Tibial nerve (tissue), 4 donors: ENCODE measurements at places on chromosomes 5 and 9. TPM values are rescaled to one million over a fixed set of nuclear protein-coding genes. Genes with fewer than 3 reads are reported as not detected.

SLC23A1 gene
- total RNA-seq = not detected

DNA sequence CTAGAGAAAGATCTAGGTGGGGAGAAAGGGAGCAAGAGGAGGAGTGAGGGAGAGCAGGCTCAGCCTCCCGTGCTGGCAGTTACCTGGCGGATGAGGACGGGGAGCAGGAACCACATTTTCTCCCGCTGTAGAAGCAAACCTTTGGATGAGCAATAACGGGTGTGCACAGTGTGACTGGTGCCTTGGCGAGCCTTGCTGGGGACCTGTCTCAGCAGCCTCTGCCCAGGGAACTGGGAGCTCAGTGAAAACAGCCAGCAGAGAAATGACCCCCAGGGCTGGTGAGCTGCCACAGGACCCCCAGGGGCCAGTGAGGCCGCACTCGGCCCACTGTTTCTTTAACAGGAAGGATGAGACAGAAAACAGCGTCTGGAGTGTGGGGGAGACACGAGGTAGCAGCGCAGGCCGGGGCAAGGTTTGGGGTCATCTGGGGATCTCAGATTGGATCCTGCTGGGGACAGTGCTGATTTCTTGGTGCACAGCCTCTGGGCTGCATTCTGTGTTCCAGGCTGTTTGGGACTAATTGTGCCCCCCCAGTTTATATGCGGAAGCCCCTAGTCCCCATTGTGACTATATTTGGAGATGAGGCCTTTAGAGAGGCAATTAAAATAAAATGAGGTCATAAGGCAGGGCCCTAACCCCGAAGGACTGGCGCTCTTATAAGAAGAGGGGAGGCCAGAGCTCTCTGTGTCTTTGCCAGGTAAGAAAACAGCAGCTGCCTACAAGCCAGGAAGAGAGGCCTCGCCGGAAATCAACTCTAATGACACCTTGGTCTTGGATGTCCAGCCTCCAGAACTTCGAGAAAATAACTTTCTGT, 118.8 kb upstream of the PHYKPL start:
- H3K27ac ChIP-seq = no peak overlapping the region
- H3K4me1 ChIP-seq = no peaks in the 10 kb centered on the region
- no peak for DNase-seq
- no peaks in the 10 kb centered on the region for H3K27me3 ChIP-seq
- H3K36me3 ChIP-seq = no peaks in the 10 kb centered on the region
- no peak overlapping the region for H3K4me3 ChIP-seq

DNA sequence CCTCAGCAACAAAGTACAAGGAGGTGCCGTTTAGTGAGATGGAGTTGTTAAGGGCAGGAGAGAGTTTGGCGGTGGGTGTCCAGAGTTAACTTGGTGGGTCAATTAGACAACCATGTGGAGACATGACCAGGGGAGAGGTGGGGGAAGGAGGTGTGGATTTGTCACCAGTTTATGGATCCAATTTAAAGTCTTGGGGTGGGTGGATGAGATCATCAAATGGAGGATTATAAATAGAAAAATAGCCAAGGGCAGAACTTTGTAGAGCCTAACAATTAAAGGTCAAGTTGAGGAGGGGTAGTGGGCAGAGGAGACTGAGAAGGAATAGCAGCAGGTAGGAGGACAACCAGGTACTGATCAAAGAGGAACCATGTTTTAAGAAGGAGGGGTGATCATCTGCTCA, 108.7 kb upstream of the IL12B start:
- no peaks in the 10 kb centered on the region for H3K4me1 ChIP-seq
- no peak for DNase-seq
- H3K27ac ChIP-seq = no peak overlapping the region
- no peak overlapping the region for H3K4me3 ChIP-seq

DNA sequence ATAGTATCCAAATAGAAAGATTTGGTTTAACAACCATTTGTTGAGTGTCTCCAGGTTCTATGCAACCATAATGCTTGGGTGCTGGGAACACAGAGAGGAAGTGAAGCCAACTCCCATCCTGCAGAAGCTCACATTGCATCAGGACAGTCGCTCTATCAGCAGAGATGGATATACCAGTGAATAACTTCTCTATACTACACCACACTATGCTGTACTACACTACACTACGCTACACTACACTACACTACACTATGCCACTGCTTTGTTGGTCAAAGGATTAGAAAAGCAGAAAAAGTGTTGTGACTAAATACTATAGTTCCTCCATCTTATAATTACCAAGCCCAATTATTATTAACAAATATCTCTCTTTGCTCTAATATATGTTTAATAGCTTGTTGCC, 89.2 kb upstream of the PRRC1 start:
- H3K4me1 ChIP-seq = peaks cover 2% of the 10 kb centered on the region
- H3K27ac ChIP-seq = no peak overlapping the region
- H3K27me3 ChIP-seq = no peaks in the 10 kb centered on the region

DNA sequence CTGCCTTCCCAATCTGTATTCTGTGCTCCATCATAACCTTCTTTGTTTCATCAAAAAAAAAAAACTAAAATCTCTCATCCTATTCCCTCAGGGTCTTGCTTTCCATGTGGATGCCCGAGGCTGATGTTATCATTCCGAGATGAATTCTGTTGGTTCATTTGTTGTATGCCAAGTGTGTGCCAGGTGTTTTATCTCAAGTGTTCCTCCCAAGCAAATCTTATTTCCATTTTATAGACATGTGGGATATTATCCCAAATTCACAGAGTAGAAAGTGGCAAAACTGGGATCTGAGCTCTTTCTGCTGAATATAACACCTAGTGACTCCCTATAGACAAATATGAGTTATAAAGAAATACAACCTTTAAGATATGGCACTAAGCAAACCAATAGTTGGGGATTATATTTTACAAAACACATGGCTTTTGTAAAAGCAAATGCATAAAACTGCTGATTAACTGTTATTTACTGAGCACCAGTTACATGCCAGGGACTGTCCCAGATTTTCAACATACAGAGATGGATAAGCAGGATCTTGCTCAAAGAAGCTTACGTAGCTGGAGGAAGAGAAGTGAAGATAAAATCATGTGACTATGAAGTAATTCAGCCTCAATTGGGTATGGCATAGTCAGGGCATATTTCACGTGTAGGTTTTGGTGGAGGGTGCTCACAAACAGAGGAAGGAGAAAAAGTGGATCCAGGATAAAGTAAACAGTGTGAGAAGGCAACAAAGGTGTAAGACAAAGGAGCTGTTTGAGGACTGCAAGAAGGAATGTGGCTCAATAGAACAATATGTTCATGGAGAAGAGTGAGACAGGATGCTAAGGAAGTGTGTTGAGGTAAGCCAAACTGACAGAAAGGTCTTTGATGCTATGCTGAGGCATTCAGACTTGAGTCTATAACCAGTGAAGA, 143.3 kb upstream of the ADAMTSL1 start:
- no peak for DNase-seq
- no peaks in the 10 kb centered on the region for H3K36me3 ChIP-seq
- no peaks in the 10 kb centered on the region for H3K4me1 ChIP-seq
- no peak overlapping the region for H3K27ac ChIP-seq

DNA sequence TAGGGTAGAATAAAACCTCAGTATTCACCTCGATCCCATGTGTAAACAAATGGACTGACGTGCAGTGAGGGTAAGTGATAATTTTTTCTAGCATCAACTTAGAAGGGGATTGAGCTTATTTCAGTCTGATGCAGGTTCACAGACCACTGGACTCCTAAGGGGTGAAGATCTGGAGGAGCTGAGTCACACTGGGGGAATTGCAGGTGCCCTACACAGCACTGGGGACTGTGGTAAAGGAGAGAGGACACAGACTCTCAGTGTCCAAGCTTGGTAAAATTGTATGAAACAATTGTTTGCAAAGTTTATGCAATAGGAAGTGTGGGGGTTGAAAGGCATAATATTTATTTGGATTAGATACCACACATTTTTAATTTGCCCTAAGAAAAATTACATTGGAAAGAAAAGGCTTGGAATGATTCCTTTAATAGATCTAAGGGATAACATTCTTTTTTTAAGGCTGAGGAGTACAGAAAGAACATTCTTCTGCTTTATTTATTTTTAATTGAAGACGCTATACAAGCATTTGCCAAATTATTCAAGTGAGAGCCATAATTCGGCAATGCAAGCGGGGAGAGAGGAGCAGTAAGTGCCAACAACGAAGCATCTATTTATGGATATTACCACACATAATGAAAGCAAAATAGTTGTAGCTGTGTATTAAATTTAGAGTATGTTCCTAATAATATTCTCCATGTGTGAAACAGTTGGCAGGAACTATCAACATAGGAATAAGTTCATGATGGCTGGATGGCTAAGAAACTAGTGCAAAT, 766.9 kb upstream of the ADAMTS16 start:
- peaks cover 5% of the 10 kb centered on the region for H3K4me1 ChIP-seq
- H3K27me3 ChIP-seq = no peaks in the 10 kb centered on the region
- no peaks in the 10 kb centered on the region for H3K36me3 ChIP-seq
- DNase-seq = no peak
- H3K27ac ChIP-seq = no peak overlapping the region

GLDC gene
- total RNA-seq = 20.9 TPM

DNA sequence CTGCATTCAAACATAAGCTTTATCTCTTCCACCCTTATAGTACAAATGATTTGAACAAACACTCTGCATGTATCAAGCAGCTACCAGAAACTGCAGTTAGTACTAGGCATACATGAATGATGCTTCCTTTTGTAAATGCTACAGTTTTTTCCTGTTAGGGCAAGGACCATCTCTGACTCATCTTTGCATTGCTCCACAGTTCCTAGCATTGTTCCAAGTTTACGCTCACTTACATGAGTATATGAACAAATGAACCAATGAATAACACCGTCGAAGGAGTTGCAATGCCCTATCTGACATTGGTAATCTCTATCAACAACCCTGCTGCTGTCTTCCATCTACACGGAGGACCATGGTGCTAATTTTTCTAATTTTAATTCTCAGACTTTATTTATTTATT, 2.1 kb upstream of the ALDH7A1 start:
- H3K4me3 ChIP-seq = no peak overlapping the region
- H3K27ac ChIP-seq = no peak overlapping the region
- no peak for DNase-seq
- H3K27me3 ChIP-seq = no peaks in the 10 kb centered on the region

DNA sequence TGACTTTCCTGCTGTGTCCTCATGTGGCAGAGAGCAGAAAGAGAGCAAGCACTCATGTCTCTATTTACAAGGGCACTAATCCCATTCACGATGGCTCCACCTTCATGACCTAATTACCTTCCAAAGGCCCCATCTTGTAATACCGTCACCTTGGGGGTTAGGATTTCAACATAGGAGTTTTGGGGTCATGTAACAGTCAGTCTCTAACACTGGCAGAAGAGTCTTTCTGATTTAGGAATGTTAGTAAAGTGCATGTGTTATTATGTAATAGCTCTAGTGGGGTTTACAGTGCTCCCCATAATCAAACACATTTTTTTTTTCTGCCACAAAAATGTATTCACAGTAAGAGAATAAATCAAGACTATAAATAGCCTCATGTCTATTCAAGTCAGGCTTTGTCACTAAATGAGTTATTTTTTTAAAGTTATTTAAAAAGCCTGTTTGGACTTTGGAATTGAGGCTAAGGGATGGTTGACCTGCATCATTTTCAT, 19.1 kb downstream of the GALNT10 start:
- peaks cover 25% of the 10 kb centered on the region for H3K36me3 ChIP-seq
- H3K4me3 ChIP-seq = no peak overlapping the region
- H3K27me3 ChIP-seq = no peaks in the 10 kb centered on the region
- H3K27ac ChIP-seq = no peak overlapping the region
- no peaks in the 10 kb centered on the region for H3K4me1 ChIP-seq

CAMK2A gene
- 1.5 TPM for total RNA-seq

CCIN gene
- not detected for total RNA-seq

FOXD4L4 gene
- total RNA-seq = 0.44 TPM

GRCh38 chr9:61666310-61666709, 476.5 kb downstream of the SPATA31A7 start:
- H3K4me3 ChIP-seq = no peak overlapping the region
- H3K4me1 ChIP-seq = no peaks in the 10 kb centered on the region
- H3K36me3 ChIP-seq = no peaks in the 10 kb centered on the region
- no peak overlapping the region for H3K27ac ChIP-seq
- no peak for DNase-seq

- no peak overlapping the region for H3K27ac ChIP-seq
- peaks cover 1% of the 10 kb centered on the region for H3K4me1 ChIP-seq
- no peak for DNase-seq
- H3K27me3 ChIP-seq = no peaks in the 10 kb centered on the region
- no peaks in the 10 kb centered on the region for H3K36me3 ChIP-seq
Measured at GRCh38 chr5:170626507-170627150, 122.8 kb downstream of the KCNIP1 start.

GRCh38 chr5:177546258-177546741, 8.1 kb downstream of the FAM193B start:
- peak overlapping the region; percentile 65 for H3K27ac ChIP-seq
- DNase-seq = no peak
- H3K36me3 ChIP-seq = no peaks in the 10 kb centered on the region
- no peaks in the 10 kb centered on the region for H3K27me3 ChIP-seq
